HepG2 (cell line): ENCODE measurements at places on chromosomes 1 and 21. TPM values are rescaled to one million over a fixed set of nuclear protein-coding genes. Genes with fewer than 3 reads are reported as not detected.

DNA sequence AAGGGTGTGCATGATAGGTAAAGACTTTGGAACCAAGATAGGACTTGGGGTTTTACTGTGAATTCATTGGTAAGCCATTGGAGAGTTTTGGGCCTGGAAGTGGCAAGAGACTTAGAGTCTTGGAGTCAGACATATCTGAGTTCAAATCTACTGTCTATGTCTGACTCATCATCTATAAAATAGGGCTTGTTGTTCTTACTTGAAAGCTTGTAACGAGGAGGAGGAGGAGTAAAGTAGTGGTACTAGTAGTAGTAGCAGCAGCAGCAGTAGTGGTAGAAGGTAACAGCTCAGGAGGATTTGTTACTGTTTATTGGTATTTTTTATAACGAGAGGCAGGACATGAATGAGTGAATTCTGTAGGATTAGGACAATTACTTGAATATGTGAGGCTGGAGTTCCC lies 62.7 kb downstream of the CACHD1 start:
- H3K27me3 ChIP-seq: no peaks in the 10 kb centered on the region
- H3K4me3 ChIP-seq: no peak overlapping the region
- H3K36me3 ChIP-seq: no peaks in the 10 kb centered on the region
- H3K27ac ChIP-seq: no peak overlapping the region
- no peak for DNase-seq
- H3K4me1 ChIP-seq: peaks cover 17% of the 10 kb centered on the region

Gene PPIE
- 15.3 and 20.9 TPM in 2 replicates for total RNA-seq

Gene DHX9
- total RNA-seq: 211 and 292 TPM in 2 replicates

DNA sequence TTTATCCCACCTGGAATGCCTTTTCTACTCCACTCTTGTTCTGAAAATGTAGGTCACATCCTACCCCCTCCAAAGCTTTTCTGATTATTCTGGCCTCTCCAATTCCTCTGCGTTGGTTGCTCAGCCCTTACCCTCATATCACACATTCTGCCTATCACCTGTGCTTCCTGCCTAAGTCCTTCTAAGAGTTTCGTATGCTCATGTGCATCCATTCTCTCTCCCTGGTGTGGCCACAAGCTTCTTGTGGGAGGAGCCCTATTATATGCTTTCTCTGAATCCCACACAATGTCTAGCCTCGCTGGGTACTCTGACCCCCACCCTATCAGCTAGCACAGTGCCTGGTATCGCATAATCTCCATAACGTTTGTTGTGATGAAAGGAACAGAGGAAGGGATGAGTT lies 54.2 kb downstream of the CD58 start:
- no peak overlapping the region for H3K4me3 ChIP-seq
- H3K27me3 ChIP-seq: no peaks in the 10 kb centered on the region
- no peak overlapping the region for H3K27ac ChIP-seq
- DNase-seq: no peak
- H3K36me3 ChIP-seq: peaks cover 7% of the 10 kb centered on the region

- H3K4me1 ChIP-seq: no peaks in the 10 kb centered on the region
- no peak for DNase-seq
- H3K27ac ChIP-seq: no peak overlapping the region
- H3K36me3 ChIP-seq: no peaks in the 10 kb centered on the region
Measured at GRCh38 chr1:178899402-178899801, 28.5 kb upstream of the ANGPTL1 start.

GRCh38 chr1:87104945-87105344 lies 190.5 kb downstream of the HS2ST1 start:
- DNase-seq: no peak
- H3K4me1 ChIP-seq: peaks cover 13% of the 10 kb centered on the region
- no peaks in the 10 kb centered on the region for H3K27me3 ChIP-seq
- H3K4me3 ChIP-seq: no peak overlapping the region
- no peak overlapping the region for H3K27ac ChIP-seq

DNA sequence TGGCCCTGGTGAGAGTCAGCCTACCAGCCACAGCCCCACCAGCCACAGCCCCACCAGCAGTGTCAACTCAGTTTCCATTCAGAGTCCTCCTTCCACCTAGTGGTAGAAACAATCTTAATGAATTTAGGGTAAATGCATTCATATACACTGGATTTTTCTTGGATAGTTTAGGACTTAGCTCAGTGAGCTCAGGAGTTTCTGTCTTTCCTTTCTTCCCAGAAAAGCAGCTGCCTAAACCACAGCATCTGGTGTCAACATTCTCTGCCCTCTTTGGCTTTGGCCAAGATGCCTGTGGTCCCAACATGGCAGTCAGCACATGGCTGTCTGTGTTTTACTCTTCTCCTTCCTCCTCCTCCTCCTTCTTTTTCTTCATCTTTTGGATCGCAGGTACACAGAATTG lies 94.0 kb downstream of the CLIC6 start:
- H3K27me3 ChIP-seq: no peaks in the 10 kb centered on the region
- peaks cover 12% of the 10 kb centered on the region for H3K4me1 ChIP-seq
- H3K4me3 ChIP-seq: no peak overlapping the region
- no peak overlapping the region for H3K27ac ChIP-seq
- no peaks in the 10 kb centered on the region for H3K36me3 ChIP-seq

Gene RCSD1
- total RNA-seq: not detected in 2 replicates

DNA sequence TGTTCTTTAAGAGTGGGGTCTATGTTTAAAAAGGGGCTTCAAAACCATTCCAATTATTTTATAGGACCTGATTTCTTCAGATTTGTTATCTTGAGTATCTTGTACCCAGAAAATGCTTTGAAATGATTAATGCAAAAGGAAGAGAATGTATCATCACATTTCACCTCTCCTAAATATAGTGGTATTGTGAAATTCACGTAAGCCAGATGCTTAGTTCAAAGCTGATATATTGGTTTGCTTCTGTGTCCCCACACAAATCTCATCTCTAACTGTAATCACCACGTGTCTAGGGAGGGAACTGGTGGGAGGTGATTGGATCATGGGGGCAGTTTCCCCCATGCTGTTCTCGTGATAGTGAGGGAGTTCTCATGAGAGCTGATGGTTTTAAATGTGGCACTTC lies 8.5 kb downstream of the SOAT1 start:
- DNase-seq: no peak
- H3K27ac ChIP-seq: no peak overlapping the region
- peaks cover 25% of the 10 kb centered on the region for H3K4me1 ChIP-seq
- H3K36me3 ChIP-seq: peaks cover 28% of the 10 kb centered on the region
- no peak overlapping the region for H3K4me3 ChIP-seq

DNA sequence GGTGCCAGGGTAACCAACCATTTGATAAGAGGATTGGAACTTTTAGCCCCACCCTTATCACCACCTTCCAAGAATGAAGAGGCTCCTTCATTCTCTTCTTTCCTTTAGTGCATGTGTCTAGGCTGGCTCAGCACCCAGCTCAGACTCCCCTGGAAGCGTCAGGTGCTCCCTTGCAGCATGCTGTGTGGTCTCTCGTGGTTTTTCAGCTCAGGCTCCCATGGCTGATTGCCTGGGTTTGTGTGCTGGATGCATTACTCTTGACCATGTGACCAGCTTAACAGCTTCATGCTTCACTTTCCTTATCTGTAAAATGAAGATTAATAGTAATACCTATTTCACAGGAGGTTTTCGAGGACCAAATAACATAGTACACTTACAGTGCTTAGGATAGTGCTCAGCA lies 198.4 kb downstream of the HHAT start:
- no peak overlapping the region for H3K4me3 ChIP-seq
- H3K36me3 ChIP-seq: no peaks in the 10 kb centered on the region
- no peaks in the 10 kb centered on the region for H3K27me3 ChIP-seq
- no peak for DNase-seq
- H3K27ac ChIP-seq: no peak overlapping the region
- peaks cover 12% of the 10 kb centered on the region for H3K4me1 ChIP-seq

- no peaks in the 10 kb centered on the region for H3K27me3 ChIP-seq
- no peak overlapping the region for H3K4me3 ChIP-seq
- no peaks in the 10 kb centered on the region for H3K36me3 ChIP-seq
- no peak for DNase-seq
- no peak overlapping the region for H3K27ac ChIP-seq
Measured at GRCh38 chr1:173403996-173404395, 73.1 kb upstream of the PRDX6 start.

GRCh38 chr1:158931055-158931737 lies at the start of gene PYHIN1:
TSS of gene PYHIN1 (plus strand) at chr1:158931552. CDS start at chr1:158936911, 5,359 bp downstream.
- H3K27ac ChIP-seq: no peak within 1 kb of the TSS
- no peak within 1 kb of the TSS for H3K4me3 ChIP-seq
- H3K27me3 ChIP-seq: no peaks in the 10 kb centered on the region
- no peaks in the 10 kb centered on the region for H3K36me3 ChIP-seq
- no peaks in the 10 kb centered on the region for H3K4me1 ChIP-seq

Gene CC2D1B
- total RNA-seq: 11.5 and 19.2 TPM in 2 replicates

DNA sequence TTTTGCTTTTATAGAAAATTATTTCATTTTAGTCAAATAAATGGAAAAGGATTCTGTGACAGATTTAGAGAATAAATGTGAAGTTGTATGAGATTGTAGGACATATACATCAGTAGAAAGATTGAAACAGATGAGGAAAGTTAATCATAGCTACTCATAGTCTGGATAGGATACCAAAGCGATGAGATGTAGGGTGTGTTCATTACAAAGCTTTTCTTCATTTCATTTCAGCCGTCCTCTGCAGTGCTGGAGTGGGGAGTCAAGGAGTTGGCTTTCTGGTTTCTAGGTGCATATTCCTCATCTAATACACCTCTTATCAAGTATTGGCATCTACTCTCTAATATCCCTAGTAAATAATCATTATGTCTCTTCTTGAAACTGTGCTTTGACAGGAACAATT lies 149.5 kb upstream of the NEGR1 start:
- H3K36me3 ChIP-seq: no peaks in the 10 kb centered on the region
- no peaks in the 10 kb centered on the region; the same call in 1 of the 2 replicates for H3K27me3 ChIP-seq
- no peaks in the 10 kb centered on the region for H3K4me1 ChIP-seq
- no peak overlapping the region for H3K27ac ChIP-seq
- H3K4me3 ChIP-seq: no peak overlapping the region

Gene GJB5
- not detected in 2 replicates for total RNA-seq

Gene SPATA46
- not detected in 2 replicates for total RNA-seq

- H3K4me3 ChIP-seq: no peak overlapping the region
- no peaks in the 10 kb centered on the region for H3K27me3 ChIP-seq
- DNase-seq: no peak
- H3K27ac ChIP-seq: no peak overlapping the region
- H3K4me1 ChIP-seq: peaks cover 21% of the 10 kb centered on the region
Measured at GRCh38 chr1:16420424-16421118, 16.7 kb downstream of the SPATA21 start.

DNA sequence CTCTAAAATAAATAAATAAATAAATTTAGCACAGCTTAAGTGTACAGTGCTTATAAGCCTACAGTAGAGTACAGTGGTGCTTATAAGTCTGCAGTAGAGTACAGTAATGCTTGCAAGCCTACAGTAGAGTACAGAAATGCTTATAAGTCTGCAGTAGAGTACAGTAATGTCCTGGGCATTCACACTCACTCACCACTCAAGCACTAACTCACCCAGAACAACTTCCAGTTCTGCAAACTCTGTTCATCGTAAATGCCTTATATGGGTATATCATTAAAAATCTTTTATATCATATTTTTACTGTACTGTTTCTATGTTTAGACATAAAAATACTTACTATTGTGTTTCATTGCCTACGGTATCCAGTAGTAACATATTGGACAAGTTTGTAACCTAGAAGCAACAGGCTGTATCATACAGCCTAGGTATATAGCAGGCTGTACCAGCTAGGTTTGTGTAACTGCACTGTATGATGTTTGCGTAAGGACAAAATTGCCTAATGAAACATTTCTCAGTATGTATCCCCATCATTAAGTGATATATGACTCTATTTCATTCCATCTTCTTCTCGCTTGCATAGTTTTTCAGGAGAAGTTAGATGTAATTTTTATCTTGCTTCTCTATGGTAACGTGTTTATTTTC lies 14.0 kb upstream of the S100B start:
- H3K4me3 ChIP-seq: no peak overlapping the region
- no peak overlapping the region for H3K27ac ChIP-seq
- H3K4me1 ChIP-seq: peaks cover 36% of the 10 kb centered on the region
- H3K27me3 ChIP-seq: no peaks in the 10 kb centered on the region

Gene C1QA
- total RNA-seq: not detected in 2 replicates
